Spleen (tissue), 13 donors: ENCODE measurements at places on chromosomes 1 and 21. TPM values are rescaled to one million over a fixed set of nuclear protein-coding genes. Genes with fewer than 3 reads are reported as not detected.

Gene USH2A
- polyA plus RNA-seq, result not detected

Gene VASH2
- 0.35 TPM for polyA plus RNA-seq

Gene GSTM5
- polyA plus RNA-seq, result 4.2 TPM

Gene UTS2
- polyA plus RNA-seq, result 0.45 TPM

DNA sequence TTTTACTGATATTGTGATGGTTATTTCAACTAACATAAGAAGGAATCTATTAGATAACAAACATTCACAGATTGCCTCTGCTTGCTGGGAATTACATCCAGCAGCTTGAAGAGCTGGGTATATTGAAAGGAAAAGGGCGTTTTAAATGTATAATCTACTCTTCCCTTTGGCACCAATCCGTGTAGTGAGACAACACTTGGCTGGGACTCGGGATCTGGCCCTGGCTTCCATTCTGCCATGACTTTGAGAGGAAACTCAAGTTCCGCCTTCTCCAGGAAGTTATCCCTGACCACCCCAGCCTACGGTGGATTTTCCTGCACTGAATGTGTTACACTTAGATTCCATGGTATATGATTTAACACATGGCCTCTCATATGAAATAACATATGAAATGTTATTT is 86.9 kb upstream of the UBE2U start:
- DNase-seq, result no peak

DNA sequence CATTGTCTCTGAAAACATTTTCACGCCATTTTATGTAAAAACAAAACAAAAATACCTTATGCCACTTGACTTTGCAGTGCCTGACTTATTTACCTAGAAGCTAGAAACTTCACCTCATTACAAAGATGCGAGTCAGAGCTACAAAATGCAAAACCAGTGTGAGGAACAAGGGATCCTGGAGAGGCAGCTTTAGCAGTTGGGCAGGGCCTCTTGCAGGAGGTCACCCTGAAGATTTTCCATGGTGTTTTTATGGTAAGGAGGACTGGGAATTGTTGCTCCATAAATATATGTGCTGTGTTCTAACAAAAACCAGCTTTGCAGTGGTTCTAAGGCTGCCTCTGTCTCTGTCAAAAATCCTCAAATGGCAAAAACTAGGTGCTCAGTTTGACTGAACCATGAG is 36.4 kb upstream of the TARBP1 start:
- DNase-seq, result no peak

DNA sequence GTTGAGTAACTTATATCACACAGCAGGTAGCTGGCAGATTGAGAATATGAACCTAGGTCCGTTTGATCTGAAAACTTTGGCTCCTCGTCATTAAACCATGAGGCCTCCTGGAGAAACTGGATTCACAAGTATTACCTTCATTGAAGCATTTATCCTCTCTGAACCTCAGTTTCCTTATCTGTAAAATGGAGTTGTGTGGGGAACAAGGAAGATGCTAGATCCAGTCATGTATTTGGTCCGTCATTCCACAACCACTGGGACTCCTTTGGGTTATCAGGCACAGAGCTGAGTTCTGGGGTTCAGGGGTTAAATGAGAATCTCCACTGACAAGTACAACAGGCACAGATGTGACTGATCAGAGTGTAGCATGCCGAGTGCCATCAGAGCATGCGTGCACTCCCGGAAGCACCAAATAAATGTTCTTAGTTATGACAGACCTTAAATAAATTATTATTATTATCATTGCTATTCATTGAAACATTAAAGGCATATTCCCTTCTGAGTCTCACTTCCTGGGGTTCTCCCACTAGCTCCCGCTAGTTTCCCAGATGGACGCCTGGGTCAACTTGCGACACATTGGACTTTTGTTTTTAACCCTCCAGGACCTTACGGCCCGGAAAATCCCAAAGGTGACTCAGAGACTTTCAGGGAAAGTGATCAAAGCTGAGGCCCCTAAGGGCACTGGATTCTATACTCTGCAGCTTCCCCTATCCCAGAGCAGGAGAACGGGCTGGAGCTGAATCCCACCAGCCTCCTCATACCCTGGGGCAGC is 130.6 kb downstream of the PLPP3 start:
- no peak for DNase-seq

GRCh38 chr1:152654110-152654509 is 9.1 kb upstream of the LCE2D start:
- no peak for DNase-seq

DNA sequence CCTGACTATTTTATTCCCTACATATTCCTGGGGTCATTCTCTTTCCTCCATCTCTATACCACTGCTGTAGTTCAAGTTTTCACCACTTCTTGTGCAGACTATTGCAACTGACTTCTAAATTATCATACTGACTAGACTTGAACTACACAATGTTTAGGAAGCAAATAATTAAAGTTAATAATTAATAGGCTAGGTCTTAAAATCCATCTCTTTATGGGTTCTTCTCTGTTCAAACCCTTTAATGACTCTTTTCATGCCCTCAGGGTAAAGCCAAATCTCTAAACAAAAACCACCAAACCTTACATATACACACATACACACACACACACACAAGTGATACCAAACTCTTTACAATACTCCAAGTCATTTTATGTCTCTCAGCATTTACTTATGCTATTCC is 22.3 kb upstream of the MOB3C start:
- DNase-seq, result no peak
